Activated T-helper 1 cell treated with anti-CD3 and anti-CD28 coated beads, Interleukin-12 subunit alpha, Interleukin-12 subunit beta, Interleukin-2, Interleukin-4 antibody, amounts not matched to agents 30 ng/mL and 10 ng/mL and 1 ng/mL, durations not matched to agents 14 hours and 24 hours and 36 hours (primary cell): ENCODE measurements at places on chromosomes 7 and 10.

GRCh38 chr7:43469051-43469450 lies 113.9 kb upstream of the STK17A start:
- DNase-seq, result no peak

- DNase-seq, result no peak
These were observed 120.0 kb upstream of the SAMD8 start for GRCh38 chr10:74991435-74991834.

DNA sequence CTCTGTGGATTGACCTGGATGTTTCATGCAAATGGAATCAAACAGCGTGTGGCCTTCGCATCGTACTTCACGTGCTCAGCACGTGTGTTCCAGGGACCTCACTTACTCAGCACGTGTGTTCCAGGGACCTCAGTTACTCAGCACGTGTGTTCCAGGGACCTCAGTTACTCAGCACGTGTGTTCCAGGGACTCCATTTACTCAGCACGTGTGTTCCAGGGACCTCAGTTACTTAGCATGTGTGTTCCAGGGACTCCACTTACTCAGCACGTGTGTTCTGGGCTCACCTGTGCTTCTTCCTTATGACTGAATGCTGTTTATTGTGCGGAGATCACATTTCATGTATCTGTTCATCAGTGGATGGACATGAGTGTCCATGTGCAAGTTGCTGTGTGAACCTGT lies 22.0 kb downstream of the INPP5A start:
- no peak for DNase-seq

DNA sequence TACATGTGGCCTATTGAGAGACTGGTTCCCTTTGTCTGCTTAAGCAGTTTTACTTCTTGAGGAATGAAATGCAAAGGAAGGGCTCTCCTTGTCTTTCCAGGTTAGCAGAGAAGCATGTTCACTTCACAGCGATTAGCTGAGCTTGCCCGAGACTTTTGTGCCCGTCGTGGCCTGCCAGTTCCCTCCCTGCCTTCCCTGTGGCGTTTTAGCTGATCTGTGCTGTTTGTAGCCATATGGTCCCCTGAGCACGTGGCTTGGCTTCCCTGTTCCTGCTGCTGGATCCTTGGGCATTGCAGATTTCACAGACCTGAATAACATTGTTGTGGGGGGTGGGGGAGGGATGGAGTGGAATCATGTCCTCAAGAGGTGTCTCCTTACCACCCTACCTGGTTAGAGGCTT lies 61.8 kb downstream of the SND1 start:
- no peak for DNase-seq

DNA sequence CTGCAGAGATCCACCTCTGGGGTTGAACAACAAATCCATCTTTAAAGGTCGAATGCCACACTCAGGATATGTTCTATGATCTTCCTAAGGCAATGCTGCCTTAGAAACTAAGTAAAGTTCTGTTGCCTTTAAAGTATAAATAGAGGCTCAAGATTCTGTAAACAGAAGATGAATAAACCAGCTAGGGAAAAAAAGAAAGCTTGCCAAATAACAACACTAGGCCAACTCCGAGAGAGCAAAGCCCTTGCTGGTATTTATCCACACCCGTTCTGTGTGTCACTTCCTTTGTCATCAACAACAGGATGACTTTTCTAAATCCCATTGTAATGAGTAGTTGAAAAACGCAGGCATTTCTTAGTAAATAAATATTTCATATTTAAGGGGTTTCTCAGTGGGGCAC lies 330.0 kb upstream of the GLI3 start:
- no peak for DNase-seq
